ACHN (cell line): ENCODE measurements at places on chromosomes 12 and 14.

DNA sequence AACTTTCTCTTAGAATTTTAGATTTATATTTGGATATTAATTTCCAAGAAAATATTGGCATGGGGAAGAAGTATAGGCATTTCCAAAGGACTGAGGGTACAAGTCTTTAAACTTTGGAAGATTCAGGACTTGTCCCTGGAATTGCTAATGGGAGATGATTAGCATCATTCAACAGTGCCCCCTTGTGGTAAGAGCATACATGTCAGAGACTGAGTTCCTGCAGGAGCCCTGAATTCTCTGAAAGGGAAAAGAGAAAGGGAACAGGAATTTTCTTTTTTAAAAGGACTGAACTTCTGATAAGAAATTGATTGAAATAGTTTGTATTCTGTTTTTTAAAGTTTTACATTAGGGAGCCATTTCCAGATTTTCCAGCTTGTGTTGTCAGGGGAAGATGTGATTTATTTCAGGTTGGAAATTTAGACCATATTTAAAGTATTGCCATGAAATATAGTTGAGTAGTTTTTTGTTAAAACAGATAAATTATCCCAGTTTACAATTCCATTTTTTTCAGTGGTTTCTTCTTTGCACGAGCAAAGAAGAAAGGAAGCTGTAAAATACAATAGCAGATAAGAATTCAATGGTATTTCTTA is 44.0 kb upstream of the REP15 start:
- peak; percentile 87 for DNase-seq

DNA sequence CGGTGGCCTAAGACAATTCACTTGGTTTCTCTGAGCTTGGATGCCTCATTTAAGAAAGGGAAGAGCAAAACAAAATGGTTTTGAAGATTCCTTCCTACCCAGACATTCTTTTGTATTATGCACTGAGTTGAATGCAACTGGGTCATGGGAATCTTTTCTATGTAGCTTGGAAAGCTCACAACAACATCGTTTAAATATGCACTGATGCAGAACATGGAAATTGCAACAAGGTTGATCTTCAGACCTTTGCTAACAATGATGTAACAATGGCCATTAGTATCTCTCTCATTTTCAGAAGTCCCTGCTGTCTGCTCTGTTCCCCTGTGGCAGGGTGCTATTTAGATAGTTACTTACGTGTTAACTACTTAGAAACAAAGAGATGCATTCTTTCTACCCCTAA is 30.1 kb upstream of the IGF1 start:
- DNase-seq = no peak

DNA sequence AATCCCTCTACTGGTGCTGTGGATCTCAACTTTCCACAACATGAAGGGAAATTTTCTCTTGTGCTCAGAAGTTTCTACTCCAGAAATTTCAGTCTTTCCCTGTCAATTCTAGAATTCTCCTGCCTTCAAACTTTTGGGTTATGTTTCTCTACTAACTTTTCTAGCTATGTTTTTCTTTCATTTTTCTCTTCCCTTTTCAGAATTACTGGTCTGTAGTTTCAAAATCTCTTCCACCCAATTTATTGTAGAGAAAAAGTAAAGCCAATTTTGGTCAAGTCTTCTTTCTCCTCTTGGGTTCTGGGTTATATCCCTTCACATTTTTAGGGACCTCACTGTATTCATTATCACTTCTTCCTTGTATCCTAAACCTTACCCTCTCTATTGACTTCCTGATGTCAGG is 18.9 kb downstream of the CNTN1 start:
- DNase-seq = no peak

DNA sequence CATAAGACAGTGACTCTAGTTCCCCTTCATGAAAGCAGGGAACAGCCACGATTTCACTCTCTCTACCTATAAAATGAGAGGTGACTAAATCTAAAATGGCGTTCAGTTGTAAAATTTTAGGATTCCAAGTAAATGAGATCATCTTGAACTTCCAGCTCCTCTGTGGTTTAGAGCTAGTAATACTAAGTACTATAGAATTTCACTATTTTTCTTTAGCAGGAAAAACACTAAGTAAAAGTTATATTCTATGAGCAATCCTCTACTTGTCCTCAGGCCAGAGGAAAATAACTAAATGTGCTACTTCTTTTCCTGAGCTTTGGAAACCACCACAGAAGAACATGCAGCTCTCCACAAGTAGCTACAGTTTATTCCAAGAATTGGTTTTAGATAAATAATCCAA is 55.6 kb downstream of the NIN start:
- peak; percentile 90 for DNase-seq

DNA sequence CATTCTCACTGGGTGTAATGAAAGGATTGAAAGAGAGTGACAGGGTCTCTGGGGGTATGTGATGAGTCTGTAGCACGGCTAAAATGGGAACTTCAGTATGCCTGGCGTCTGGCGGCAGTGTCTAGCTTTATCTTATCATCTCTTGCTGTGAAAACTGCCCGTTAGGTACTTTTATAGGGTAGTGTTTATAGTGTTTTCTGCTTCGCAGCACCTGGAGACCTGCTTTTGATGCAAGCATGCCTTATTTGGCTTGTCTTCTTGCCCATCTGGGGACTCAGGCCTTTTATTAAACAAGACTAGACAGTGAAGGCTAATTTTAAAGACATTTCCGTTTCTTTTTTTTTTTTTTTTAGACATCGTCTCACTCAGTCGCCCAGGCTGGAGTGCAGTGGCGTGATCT is 36.3 kb upstream of the ALDH2 start:
- no peak for DNase-seq

DNA sequence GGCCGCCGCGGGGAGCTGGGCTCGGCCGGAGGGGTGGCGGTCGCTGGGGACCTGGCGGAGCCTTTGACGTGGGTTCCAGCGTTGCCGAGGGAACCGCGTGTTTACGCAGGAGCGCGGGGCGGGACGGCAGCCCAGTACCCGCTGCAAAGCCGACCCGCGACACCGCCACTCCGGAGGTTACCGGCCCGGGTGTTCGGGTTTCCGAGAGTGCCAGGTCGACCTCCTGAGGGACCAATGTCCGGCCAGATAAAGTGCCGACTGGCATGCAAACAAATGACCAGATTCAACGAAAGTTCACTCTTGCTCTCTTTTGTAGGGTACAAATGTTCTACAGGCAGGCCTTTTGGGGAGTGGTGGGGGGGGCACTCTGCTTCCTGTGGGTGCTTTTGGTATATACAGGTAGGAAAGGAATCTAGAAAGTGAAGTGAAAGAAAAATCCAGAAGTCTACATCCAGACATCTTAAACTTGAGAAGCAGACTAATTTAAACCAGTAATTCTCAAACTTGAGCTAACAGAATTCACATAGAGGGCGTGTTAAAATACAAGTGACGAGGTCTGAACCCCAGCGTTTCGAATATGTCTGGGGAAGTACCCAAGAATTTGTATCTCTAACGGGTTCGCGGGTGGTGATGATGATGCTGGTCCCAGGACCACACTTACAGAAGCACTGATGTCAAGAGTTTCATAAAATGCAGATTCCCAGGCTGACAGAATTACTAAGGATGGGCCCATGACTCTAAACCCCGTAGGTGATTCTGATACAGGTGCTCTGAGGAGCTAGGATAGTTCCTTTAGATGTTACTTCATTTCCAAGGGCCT is at the start of gene GPR135:
TSS of gene GPR135 (minus strand) at position 65 of the 820 bp plus-strand sequence. CDS start 154 bp downstream, outside the sequence.
- no peak for DNase-seq

DNA sequence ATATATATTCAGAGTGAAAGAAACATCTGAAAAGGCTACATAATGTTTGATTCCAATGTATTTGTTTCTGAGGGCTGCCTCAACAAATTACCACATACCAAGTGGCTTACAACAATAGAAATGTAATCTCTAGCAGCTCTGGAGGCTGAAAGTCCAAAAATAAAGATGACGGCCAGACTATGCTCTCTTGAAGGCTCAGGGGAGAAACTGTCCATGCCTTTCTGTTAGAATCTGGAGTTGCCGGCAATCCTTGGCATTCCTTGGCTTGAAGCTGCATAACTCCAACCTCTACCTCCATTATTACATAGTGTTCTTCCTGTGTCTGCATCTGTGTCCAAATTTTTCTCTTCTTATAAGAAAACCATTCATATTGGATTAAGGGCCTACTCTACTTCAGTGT is 68.1 kb upstream of the PLEKHG7 start:
- no peak for DNase-seq

GRCh38 chr14:76984297-76984696 is 44.2 kb downstream of the IRF2BPL start:
- no peak for DNase-seq

GRCh38 chr14:74942181-74942580 is 13.2 kb downstream of the PGF start:
- no peak for DNase-seq

DNA sequence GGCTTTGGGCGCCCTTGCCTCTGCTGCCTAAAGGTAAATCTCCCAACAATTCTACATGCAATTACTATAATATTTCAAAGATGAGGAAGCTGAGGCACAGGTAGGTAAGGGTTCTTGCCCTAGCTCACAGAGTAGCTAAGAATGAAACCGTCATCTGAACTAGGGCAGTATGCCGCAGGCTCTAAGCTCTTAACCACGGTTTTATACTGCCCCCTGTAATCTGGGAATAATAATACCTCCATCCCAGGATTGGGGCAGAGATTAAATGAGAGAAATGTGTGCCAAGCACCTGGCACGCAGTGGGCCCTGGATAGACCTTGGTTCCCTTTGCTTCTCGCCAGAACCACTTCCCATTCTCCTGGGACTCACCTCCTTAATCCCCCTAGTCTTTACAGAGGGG is 1.5 kb upstream of the HRK start:
- DNase-seq = peak; percentile 24

- no peak for DNase-seq
Observed at GRCh38 chr12:68393417-68393816, 61.3 kb upstream of the MDM1 start.

DNA sequence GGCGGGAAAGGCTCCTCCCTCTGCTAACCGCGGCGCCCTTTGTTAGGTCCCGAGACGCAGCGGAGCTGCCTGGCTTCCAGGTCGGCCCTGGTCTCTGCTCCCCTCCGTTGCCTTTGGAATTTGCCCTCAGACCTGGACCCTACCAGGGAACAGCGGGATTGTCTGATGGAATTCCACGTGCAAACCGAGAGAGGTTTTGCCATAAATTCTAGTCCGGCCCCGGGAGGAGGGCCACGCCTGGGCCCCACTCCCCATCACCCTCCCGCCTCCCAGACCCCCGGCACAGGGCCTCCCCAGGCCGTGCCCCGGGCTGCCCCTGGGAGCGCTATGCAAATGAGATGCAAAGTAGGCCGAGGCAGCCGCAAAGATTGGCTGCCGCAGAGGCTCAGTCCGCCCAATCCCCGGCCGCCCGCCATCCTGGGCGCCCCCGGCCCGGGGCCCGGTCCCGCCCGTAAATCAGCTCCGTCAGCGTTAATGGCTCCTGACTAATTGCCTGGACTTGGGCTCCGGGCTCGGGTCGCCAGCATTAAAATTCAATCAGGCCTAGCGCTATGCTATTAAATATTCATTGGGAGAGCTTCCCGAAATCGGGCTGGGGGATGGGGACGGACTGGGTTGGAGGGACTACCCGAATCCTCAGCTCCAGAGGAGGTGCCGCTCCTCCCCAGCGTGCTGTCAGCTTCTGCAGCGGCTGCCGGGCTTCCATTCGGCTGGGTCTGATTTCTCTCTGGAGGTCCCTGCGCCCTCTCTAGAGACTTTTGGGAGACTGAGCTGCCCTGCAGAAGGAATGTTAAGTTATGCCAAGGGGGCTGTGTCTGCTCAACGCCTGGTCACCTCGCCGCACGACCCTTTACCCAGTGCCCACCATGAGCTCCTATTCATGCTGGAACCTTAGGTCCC is 15.7 kb upstream of the FIGNL2 start:
- peak; percentile 86 for DNase-seq

DNA sequence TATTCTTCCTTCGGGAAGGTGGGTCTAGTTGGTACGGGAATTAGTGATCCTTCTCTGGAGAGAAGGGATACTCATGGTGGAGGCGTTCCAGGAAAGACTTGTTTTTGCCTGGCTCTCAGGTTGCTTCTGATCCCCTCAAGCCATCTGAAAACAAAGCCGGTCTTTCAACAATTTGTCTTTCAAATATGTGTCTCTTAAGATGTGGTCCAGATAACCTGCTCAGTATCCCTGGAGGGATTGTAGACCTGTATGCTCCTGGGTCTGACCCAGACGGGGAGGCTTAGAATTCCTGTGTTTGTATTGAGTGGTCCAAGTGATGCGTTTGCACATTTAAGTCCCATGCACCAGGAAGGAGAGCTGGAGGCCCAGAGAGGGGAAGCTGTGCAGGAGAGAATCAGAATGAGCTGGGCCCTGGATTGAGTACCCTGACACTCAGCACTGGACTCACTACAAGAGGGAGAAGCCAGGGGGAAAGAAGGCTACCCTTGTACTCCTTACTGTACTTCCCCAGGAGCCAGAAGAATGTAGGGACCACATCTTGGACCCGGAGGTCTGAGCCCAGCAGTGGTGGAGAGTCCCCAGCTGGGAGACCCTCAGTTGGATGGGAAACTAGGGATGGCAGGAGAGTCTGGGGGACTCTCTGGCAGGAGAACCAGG is 40.4 kb downstream of the ERH start:
- DNase-seq = no peak

GRCh38 chr12:56336361-56337167 is 2.1 kb upstream of the IL23A start:
- no peak for DNase-seq
